ENCODE measurements at places on chromosomes 7 and 10.

DNA sequence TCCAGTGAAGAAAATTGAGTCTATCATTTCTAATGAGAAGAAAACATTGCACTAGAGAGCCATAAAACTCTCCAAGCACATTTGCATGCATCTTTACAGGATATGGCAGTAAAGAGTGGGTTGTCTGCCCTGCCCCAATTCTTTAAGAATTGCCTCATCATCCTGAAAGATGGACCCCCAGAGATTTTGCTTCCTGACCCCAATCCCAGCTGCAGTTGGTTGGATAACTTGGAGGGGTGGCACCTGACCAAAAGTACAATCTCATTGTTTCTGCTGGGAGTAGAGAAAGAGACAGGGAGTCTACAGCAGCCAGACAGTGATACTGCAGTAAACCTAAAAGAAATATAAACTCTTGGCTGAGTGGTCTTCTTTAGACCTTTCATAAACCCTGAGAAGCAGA is 49.1 kb upstream of the ADCY1 start:
- DNase-seq, result no peak

- DNase-seq, result no peak
These were observed 70.3 kb downstream of the ABI1 start for GRCh38 chr10:26790221-26790995.

- no peak for DNase-seq
These were observed 286.4 kb downstream of the WDR11 start for GRCh38 chr10:121137533-121137932.

- no peak for DNase-seq
These were observed 32.1 kb upstream of the CHST15 start for GRCh38 chr10:124125305-124126116.

DNA sequence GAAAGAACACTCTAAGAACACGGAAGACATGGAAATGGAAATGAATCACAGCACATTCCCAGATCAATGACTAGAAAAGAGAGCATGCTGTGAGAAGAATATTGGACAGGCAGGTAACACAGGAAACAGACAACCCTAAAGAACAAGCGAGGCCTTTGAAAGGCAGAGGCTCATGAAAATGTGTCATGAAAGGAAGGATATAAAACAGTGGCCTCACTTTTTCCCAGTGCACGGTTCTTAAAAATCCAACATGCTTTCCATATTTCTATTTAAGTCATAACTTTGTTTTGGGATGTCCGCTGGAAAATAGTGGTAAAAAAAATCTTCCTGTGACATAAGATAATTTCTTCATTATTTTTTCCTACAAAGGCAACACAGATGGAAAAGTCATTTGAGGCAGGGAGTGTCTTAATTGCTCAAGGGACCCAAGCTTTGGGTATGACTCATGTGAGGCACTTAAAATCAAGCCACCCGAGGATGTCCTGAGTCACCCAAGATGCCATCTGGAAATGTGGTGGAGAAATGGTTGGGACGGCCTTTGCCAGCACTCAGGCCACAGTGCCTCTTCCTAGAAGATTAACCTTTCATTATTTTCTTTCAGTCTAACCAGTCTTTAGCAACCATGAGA is 17.0 kb downstream of the ITIH5 start:
- no peak for DNase-seq

DNA sequence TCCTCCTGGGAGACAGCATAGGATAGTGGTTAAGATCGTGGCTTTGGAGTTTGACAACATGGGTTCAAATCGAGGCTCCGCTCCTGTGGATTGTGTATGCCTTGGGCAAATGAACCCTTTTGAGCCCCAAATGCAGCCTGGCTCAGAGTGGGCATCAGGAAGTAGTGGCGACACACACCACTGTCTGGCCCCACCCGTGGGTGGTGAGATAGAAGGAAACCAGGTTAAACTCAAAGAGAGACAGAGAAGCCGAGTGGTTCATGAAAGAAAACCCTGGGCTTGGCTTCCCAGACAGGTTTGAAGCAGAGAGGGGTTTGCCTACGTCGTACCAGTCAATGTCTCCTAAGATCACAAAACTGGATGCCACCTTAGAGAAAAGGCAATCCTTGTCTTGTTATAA is 57.7 kb downstream of the PRTFDC1 start:
- DNase-seq, result no peak

GRCh38 chr10:84552478-84552877 is 224.1 kb downstream of the CCSER2 start:
- no peak for DNase-seq

DNA sequence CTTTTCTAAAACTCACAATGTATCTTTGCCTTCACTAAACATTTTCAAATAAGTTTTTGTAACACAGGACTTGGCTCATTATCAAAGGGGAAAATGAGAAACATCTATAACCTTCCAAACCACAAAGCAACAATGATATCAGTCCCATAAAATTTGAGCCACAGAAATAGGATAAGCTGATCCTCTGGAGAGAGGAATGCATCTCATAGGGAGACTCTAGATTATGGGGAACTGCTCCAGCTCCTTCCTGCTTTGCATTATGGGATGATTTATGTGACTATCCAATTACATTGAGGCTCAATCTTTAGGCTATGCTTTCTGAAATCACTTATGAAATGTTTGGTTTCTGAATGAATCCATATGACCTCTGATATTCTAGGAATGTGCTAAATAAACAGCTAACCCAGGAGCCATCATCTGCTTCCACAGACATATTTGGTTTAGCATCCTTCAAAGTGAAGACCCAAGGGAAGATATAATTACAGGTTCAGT is 70.4 kb downstream of the CUBN start:
- no peak for DNase-seq

GRCh38 chr10:86888585-86889381 is 68.6 kb downstream of the MMRN2 start:
- DNase-seq, result no peak

DNA sequence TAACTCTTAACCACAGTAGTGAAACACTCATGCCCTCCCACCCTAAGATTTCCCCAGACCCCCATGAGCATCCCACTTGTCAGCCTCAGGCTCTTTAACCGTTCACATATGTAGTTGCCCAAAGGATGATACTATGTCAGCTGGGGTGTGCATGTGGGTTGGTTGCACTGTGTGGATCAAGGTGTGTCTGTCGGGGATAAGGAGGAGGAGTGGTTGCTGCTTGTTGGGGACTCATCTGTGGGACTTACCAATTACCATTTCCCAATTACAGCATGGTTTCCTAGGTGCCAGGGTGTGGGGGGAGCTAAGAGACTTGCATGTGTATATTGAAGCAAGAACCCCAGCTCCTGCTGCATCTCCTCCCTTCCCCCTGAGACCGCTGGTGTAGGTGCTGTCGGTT is 48.8 kb downstream of the CELF2 start:
- DNase-seq, result no peak

DNA sequence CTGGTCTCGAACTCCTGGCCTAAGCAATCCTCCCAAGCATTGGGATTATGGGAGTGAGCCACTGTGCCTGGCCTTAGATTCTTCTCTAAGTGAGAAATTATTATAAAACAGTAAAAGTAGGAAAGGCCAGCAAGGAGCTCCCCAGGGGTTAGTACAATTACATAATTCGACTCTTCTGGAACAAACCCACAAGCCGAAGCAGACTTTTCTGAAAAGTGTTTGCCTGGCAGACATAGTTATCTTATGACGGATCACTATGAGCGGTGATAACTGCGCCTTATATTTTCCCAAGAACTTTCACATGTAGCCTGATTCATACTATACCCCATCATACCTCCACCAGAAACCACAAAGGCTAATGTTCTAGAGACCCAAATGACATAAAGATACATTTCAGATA is 30.2 kb upstream of the SH3PXD2A start:
- DNase-seq, result no peak

DNA sequence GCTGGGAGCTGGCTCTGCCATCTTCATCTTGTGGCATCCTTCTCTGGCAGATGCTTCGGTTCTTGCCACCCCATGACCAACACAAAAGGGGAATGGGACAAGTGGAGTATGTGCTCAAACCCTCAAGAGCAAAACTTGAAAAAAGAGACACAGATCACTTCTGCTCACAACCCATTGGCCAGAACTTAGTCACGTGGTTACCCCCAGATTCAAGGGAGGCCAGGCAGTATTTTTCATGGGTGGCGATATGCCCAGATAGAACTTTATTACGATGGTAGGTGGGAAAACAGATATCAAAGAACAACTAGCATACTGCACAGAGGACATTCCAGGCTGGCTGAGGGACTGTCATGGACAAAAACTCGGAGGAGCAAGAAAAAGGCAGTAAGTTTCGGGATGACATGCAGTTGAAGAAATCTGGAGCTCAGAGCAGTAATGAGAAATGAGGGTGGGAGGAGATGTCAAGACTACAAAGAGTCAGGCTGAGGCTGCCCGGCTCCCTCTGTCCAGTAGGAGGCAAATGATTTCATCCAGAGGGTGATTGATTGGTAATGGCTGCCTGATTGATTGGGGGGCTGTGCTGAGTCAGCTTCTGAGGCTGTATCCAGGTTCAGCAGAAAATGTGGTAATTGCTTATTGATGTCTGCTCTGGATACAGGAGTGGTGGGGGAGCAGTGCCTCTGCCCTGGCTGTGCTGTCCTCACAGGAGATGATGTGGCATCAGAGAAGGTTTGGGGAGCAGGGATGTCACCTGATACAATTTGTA is 25.3 kb downstream of the COL13A1 start:
- DNase-seq, result peak; percentile 18

DNA sequence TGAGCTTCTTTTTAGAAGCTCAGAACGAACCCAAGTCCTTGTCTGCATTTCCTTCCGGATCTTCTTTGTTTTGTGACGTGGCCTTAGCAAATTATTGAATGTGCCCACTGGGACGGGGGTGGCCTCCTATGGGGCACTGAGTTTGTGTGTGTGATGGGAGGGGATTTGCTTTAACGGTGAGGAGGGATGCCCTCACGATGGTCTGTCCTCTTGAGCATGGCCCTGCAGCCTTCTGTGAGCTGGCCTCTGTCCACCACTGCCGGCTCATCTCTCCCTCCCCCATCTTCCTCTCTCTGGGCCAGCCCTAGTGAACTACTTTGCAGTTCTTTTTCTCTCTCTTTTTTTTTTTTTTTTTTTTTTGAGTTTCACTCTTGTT is 62.9 kb upstream of the MKRN1 start:
- no peak for DNase-seq

DNA sequence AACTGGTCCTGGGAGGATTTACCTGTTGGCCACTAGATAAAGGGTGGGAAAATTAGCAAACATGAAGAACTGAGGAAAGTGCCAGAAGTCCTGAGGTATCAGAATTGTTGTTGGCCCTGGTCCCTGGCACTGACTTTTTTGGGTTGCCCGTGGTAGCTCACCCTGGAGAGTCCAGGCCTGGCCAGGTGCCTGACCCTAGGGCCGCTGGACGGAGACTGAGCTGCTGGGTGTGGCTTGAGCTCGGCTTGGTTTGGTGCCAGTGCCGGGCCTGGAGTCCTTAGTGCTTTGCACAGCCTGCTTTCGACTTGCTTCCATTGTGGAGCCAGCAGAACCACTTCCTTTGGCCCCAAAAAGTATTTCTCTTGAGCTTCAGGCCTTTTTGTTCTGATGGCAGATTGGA is 12.9 kb downstream of the MDH2 start:
- no peak for DNase-seq

DNA sequence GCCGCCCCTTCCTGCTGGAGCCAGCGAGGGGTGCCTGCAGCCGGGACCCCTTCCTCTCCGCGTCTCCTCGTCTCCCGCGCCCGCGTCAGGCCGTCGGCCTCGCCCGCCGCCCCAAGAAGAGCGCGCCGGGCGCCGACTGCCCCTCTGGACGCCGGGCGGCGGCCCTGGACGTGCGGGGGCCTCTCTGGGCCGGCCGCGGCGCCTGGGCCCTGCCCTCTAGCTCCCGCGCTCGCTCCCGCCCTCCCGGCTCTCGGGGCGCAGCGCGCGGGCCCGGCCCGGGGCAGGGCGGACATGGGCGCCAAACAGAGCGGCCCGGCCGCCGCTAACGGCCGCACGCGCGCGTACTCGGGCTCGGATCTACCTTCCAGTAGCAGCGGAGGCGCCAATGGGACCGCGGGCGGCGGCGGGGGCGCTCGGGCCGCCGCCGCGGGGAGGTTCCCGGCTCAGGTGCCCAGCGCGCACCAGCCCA is 704 bp downstream of the ZNRF2 start:
- peak; percentile 30 for DNase-seq

- DNase-seq, result no peak
These were observed 45.9 kb downstream of the HIPK2 start for GRCh38 chr7:139731802-139732470.

DNA sequence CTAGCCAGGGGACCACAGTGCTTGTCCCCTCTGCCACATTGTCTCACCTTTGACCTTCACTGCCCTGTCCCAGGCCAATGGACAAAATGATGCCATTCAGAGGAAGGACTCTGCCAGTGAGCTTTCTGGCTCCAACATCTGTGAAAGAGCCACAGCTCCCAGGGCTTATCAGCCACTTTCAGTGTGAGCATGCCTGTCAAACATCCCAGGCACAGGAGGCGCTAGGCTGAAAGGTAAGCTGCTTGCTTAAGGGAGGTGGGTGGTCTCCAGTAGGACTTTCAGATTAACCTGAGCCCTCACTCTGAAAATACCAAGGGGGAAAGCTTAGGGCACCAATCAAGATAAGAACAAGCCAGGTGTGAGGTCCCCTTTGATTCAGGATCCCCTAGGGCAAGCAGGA is 59.8 kb upstream of the GDF10 start:
- no peak for DNase-seq

GRCh38 chr10:71753091-71753959 is 20.0 kb downstream of the VSIR start:
- DNase-seq, result no peak

DNA sequence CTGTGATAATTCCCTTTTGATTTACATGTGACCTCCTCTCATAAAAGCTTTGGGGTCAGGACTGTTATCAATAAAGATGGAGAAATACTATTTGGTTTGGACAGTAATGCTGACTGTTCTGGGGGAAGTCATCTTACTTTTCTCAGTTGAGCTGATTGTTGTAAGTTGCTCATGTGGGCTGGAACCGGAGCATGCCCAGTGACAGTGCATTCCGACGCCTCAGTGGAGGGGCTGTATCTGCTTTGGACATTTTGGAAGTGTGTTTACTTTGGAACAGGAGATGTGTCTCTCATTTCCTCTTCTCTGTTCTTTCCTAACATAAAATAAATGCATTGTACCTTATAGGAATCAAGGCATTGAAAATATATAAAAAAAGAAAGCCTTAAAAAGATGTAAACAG is 30.1 kb downstream of the RBM33 start:
- DNase-seq, result no peak

- no peak for DNase-seq
These were observed 83.9 kb upstream of the ITGB1 start for GRCh38 chr10:33041783-33042437.

DNA sequence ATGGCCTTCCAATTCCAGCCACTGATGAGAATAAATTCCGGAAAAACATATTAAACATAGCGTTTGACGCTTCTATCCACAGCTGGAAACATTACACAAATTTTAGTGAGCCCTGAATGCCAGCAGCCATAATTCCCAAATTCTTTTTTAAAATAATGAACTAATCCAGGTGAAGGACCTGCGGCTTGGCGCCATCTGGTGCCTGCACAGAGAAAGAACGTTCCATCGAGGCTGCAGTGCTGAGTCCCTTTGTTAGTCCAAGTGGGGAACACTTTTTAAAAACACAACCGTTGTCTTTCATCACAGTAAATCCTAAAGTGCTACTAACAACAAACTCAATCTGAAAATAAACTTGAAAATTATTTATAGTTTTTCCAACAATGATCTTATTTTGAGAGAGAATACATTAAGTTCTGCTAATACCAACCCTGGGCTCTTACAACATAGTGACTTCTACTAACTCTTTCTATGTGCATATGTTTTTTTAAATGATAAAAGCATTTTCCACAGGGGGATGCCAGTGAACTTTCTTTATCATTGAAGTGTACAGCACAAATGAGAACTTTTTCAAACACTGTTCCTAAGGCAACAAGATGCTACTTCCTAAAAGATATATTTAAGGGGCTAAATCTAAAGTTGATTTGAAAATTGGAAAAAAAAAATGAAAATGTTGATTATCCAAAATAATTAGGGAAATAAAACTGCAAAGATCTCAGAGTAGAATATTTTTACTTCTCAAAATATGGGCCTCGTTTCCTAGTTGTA is 166.9 kb upstream of the RNF32 start:
- no peak for DNase-seq
